ENCODE measurements at places on chromosomes 13 and 19.
A peak's percentile ranks its signal among the peaks of the same experiment; 100 is the strongest.

- no peak for DNase-seq
Observed at GRCh38 chr19:4542896-4543841, 3.3 kb upstream of the LRG1 start.

- DNase-seq = no peak
Observed at GRCh38 chr19:10120538-10121189, 965 bp upstream of the EIF3G start.

DNA sequence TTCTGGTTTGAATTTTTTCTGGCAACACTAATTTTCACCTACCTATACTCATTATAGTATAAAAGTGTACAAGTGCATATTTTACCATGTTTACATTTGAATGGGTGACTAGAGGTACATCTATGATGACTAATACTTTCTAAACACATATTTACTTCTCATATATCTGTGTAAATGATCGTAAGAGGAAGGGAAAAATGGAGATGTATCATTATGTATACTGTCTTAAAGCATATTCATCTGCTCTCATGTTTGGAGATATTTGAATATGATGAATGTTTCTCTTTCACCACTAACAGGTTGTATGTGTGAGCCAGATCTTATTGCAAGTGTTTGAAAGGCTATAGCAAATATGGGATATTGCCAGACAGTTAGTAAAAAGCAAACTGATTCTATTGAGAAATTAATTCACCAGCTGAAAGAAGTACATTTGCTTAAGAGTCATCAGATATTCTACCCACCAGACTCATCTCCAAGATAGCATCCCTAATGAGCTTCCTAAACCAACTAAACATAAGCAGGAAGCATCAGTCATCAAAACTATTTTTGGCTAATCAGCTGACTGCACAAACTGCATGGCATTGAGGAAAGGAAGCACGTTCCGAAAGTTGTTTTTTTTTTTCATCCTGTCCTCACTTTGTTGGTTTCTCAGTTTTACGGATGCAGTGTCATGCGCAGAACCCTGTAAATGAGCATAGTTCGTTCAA lies 738.2 kb downstream of the GPC5 start:
- DNase-seq = no peak

- DNase-seq = no peak
Observed at GRCh38 chr19:6233827-6234511, 45.8 kb downstream of the MLLT1 start.

DNA sequence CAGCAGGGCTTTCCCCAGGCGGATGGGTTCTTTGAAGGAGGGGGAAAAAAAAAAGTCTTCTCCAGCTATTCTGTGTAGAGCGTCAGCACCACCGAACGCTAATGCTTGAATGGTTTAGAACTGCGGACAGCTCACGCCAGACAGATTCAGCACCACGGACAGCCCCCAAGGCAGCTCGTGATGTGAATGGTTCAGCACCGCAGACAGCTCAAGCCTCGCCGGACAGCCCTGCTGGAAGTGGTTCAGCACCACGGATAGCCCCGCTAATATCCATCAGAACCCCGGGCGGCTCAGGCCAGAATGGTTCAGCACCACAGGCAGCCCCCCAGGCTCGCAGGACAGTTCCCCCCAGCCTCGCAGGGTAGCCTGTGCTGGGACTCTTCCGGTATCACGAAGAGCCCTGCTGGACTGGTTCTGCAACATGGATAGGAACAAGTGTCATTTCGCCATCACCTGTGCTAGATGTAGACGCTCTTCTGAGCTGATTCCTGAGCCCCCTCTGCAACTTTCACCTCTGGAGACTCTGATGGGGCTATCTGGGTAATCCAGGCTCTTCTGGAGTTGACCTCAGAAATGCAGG lies 4.9 kb upstream of the SMIM17 start:
- DNase-seq = peak; percentile 46

DNA sequence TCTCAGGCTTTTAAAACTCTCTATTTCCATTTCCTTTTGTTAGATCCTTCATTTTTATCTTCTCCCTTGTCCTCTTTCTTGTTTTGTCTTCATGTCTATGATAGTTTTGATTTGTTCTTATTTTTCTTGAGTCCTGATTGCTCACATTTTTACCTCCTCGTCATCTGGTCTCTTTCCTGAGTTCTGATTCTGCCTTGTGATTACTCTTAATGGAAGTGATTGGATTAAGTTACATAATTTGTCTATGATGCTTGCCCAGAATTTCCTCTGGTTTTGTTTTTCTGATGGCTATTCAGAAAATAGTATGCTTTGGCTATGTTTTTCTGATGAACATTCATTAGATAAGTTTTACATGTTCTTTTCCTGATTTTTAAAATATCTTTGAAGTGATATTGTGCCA lies 102.6 kb downstream of the DNAJC3 start:
- no peak for DNase-seq

- no peak for DNase-seq
Observed at GRCh38 chr13:32528358-32528757, 10.2 kb downstream of the N4BP2L2 start.

DNA sequence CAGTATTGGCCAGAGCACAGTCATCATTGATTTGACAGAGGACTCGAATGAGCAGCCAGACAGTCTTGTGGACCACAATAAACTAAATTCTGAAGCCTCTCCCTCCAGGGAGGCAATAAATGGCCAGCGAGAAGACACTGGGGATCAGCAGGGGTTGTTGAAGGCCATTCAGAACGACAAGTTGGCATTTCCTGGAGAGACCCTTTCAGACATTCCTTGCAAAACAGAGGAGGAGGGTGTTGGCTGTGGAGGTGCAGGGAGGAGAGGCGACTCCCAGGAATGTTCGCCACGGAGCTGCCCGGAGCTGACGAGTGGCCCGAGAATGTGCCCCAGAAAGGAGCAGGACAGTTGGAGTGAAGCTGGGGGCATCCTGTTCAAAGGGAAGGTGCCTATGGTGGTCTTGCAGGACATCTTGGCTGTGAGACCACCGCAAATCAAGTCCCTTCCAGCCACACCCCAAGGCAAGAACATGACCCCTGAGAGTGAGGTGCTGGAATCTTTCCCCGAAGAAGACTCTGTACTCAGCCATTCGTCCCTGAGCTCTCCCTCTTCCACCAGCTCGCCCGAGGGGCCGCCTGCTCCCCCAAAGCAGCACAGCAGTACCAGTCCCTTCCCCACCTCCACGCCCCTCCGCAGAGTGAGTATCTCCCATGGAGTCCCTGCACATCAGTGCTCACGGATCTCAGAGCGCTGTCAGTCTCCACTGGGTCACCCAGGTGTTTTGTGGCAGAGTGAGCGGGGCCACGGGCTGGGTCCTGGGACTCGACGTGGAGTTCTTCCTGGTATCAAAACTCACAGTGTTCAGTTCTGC lies 6.9 kb downstream of the CHAF1A start:
- DNase-seq = no peak

DNA sequence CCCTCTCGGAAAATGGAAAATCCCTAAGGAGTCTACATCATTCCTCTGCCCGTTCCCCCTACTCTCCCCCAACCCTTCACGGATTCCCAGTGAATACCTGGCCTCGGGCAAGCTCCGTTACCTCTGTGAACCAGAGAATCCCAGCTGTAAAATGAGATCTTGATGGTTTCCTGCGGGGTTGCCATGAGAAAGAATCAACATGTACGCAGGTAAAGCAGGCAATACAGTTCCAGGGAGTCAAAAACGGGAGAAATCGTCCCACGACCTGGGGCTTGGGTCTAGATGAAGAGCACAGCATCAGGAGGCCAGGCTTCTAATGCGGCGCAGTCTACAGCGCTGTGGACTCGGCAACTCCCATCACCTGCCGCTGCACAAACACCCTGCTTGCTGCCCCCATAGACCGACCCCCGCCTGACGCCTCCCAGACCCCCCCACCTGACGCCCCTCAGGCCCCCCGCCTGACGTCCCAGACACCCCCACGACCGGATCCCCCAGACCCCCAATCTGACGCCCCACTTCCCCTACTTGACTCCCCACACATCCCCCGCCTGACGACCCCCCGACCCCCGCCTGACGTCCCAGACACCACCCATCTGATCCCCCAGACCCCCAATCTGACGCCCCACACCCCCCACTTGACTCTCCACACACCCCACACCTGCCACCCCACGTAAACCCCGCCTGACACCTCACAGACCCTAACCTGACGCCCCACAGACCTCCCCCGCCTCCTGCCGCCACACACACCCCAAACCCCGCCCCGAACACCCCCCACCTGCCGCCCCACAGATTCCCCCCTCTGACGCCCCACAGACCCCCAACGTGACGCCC lies 680 bp downstream of the LIG4 start:
- no peak for DNase-seq

DNA sequence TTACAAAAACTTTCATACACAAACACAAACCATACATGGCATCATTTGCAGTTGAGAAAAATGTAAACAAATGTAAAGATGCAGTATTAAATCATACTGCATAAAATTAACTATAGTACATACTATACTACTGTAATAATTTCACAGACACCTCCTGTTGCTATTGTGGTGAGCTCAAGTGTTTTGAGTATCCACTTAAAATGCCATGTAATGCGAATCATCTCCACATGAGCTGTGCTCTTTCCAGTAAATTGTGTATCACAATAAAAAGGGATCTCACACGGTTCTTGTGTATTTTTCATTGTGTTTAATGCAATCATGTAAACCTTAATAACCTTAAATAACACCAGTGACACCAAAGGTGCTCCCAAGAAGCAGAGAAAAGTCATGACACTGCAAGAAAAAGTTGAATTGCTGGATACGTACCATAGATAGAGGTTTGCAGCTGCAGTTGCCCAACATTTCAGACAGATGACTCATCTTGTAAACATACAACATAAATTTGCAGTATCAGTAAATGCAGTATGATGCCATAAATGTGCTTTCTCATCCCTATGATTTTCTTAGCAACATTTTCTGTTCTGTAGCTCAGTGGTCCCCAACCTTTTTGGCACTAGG lies 166.6 kb downstream of the RAP2A start:
- no peak for DNase-seq

- no peak for DNase-seq
Observed at GRCh38 chr13:73250061-73250460, 191.3 kb downstream of the KLF5 start.

DNA sequence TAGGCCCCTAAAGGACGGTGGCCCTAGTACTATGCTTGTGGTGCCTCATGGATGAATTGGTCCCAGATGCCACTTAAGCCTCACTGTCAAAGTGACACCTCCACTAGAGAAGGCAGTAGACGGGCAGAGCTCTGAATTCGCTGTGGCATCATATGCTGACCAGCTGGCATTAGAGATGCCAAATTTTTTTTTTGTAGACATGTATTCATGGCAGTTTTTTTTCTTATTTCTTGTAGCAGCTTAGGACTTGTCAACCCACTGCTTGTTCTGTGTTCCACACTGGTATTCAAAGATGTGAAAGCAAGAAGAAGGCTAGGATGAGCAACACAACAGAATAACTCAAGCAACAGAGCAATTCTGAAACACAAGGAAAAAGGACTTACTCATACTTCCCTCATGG lies 212.5 kb downstream of the DLEU7 start:
- no peak for DNase-seq

DNA sequence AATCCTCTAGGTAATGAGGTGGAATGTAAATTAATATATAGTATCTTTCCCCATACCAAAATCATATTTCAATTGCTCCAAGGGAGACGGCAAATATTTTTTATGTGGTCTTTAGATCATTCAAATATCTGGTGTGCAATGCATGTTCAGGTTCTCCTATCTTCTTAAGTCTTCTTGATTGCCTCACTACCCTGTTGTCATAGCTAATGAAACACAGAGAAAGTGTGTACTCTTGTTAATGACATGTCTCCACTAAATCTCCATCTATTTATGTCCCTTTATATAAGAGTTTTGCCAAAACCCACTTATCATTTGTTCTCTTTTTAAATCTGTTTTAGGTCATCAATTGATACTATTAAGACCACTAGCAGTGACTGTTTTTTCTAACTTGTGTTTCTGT lies 6.6 kb downstream of the STARD13 start:
- no peak for DNase-seq

- no peak for DNase-seq
Observed at GRCh38 chr19:6842871-6843607, 44.3 kb upstream of the ADGRE1 start.

GRCh38 chr13:46721054-46721453 lies 75.9 kb downstream of the ESD start:
- peak; percentile 26 for DNase-seq

All from neural crest cell (in vitro differentiated cells).